ENCODE measurements at places on chromosomes 5 and 9.

DNA sequence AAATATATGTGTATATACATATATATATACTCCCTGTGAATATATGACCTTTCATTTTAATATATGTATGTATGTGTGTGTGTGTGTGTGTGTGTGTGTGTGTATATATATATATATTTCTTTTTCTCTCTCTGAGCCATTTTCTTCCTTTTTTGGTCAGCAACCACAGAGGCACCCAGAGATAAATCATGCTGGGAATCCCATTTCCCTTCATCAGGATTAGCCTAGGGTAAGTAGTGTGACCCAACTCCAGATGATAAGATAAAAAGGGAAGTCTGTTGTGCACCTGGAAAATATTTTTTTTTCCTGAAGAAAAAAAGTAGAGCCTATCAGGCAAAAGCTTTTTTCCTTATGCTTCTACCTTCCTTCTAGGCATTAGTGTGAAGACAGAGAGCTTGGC lies 25.4 kb upstream of the SUB1 start:
- DNase-seq: no peak

DNA sequence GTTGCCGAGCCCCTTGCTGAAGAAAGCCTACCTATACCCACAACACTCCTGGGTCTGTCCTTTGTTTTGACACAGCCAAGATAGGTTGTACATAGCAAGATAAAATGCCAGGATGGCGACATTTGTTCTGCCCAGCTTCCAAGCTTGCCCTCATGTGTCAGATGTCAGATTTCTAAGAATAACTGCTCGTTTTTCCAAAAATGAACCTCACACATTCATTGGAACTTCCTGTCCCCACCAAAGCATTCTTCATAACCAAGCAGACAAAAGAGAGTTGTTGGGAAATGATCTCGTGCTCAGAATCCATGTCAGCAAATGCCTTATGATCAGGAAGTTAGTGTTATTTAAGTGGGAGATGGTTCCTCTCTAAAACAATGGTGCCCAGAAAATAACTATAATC lies 210.1 kb downstream of the ZNF608 start:
- DNase-seq: no peak

GRCh38 chr9:92807757-92808725 lies 43.4 kb upstream of the BICD2 start:
- peak; percentile 31 for DNase-seq

DNA sequence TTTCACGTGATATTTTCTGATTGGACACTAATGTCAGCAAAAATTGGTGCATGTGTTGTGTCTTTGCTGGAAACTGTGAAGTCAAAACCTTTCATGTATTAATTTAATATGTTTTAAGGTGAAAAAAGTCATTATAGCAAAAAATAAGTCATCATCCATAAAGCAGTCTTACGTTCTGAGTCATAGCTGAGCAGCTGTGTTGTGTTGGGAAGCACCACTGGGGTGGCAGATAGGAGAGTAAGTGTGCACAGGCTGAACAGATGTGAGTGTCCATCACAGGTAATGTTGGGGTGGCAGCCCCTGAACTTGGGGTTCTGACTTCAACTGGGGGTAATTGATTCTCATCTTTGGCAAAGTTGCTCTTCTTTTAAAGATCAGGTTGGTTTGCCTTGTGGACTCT lies 156.8 kb downstream of the NXNL2 start:
- no peak for DNase-seq

- DNase-seq: no peak
These were observed 75.6 kb downstream of the ST8SIA4 start for GRCh38 chr5:100827481-100827889.

DNA sequence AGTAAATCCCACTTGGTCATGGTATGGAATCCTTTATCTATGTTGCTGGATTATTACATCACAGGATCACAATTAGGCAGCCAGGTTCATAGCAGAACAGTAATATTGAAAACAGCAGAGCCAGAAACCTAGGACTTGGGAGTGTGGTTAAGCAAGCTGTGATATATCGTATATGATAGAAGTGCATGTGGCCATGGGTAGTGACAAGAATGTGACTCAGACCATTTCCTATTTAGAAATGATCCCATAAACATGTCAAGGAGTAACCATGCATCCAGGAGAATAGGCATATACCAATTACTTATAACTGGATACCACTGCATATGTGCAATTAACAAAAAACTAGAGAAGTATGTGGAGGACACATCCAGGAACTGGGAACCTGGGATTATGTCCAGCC lies 31.2 kb downstream of the AMBP start:
- no peak for DNase-seq

- no peak for DNase-seq
These were observed 816.4 kb downstream of the SEMA5A start for GRCh38 chr5:8729437-8729836.

DNA sequence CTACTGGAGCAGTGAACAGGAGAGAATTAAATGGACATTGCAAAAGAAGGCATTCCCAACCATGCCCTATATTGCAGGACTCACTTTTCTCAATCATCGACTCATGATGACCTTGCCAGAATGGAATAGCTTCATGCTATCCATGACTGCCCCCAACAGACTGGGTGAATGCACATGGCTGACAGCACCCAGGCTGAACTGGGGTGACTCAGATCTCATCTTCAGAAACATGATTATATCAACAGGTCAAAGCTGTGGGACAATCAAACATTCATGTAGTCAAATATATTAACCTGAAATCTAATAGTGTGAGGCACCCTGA lies 34.7 kb upstream of the MIER3 start:
- DNase-seq: no peak

- DNase-seq: no peak
These were observed 210.2 kb upstream of the ACTBL2 start for GRCh38 chr5:57692582-57693487.

DNA sequence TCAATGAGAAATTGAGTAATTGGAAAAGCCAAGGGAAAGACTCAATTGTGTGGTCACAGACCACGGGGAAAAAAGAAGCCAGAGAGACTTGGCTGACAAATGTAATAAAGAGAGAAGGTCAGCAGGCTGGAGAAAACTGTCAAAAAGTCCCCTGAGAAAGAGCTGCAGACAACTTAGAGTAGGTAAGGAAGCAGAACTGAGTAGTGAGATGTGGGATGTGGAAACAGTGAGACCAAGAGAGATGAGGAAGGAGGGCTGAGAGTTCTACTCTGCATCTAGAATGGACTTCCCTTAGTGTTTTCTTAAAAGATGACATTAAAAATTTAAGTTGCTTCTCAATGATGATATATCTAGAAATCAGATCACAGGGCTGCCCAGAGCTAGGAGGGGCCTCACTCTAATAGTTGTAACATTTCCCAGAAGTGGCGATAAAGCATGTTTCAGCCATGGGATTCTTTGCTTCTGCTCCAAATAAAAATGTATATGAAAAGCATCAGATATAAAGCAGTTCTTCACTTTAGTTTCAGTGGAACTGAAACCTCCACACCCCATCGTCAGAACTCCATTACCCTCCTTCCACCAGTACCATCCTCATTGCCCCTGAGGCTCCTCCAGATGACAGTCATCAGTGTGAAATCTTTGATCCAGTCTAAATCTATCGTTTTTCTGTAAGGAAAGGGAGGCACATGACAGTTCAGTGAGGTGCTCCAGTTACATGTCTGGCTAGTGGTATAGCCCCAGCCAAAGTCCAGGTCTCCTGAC lies 80.6 kb downstream of the SPEF2 start:
- DNase-seq: no peak
